ENCODE measurements at places on chromosomes 5 and 9.

- DNase-seq = no peak
Measured at GRCh38 chr5:65876970-65877369, 49.4 kb upstream of the ERBIN start.

- DNase-seq = no peak
Measured at GRCh38 chr5:4780633-4781032, 359.5 kb upstream of the ADAMTS16 start.

DNA sequence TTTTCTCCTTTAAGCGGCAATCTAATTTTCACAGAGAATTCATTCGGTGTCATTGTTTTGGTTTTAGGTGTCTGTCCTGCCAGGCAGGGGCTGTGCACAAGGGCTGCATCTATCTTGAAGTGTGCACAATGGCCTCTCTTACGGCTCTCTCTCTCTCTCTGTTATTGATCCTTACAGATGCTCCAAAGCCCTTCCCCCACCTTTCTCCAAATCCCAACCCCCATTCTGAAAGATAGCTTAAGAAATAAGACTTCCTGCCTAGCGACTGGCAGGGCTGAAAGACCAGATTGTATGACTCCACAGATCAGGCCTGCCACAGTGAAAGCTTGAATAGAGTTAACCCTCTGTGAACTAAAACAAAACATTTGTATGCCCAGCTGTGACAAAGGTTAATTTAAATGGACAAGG lies 86.5 kb upstream of the NR5A1 start:
- DNase-seq = no peak

DNA sequence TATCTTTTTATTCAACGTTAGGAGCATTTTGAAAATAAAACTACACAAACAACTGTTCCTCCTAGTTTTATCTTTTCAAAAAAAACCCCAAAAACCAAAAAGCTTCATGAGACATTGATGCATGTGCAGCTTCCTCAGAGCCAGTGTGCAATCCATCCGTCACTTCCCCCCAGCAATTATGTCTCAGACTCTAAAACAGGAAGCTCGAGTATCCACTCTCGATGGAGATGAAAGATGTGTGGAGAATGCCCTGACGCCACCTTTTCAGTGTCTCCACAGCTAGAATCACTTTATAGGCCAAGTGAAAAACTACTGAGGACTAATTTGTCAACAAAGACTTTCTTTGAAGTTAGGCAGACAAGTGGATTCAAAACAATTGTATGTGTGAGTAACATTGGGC lies 408.9 kb upstream of the SMARCA2 start:
- no peak for DNase-seq

DNA sequence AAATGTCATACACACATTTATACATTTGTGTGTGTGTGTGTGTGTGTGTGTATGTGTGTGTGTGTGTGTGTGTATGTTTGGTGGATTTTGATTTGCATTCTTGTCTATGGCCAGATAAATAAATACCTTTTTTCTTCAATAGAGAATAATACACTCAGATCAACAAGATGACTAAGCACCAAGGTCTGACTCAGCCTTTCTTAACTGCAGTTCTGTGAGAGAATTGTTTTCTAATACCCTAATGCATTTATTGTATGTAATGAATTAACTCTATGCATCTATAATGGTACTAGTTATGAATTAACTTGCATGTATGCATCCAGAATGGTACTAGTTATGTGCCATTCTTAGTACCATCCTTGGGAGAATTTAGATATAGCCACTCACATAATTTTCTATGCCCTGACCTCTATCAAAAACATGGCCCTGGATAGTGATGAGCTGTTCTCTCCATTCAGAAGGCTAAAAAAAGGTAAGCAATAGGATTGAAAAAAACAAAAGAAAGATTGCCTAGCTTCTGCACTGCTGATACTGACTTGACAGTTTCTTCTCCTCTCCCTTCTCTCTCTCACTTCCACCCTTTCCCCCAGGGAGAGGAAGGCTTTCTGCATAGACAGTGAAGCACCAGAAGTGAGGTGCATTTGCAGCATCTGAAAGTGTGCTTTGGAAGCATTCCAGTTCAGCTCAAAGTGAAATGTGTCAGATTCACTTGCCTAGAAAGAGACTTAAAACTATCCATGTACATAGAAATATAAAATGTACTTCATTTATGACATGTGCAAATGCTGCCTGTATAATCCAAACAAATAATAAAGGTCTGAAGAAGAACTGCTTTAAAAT lies 55.1 kb upstream of the CCDC112 start:
- DNase-seq = peak; percentile 43

DNA sequence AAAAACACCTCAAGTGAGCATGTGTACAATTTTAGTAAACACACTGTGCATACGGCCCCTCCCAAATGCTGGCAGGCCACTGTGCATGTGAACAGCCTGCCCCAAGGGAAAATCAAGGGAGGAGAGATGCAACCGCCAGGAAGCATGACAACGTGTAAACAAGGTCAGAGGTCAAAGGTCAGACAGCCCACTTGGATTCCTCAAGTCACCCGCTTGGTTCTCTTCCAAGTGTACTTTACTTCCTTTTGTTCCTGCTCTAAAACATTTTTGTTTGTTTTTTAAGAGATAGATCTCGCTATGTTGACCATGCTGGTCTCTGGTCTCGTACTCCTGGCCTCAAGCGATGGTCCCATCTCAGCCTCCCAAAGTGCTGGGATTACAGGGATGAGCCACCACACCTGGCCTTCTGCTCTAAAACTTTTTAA lies 126.7 kb upstream of the SHB start:
- no peak for DNase-seq

GRCh38 chr9:99411068-99411467 lies 189.0 kb downstream of the SEC61B start:
- DNase-seq = no peak

DNA sequence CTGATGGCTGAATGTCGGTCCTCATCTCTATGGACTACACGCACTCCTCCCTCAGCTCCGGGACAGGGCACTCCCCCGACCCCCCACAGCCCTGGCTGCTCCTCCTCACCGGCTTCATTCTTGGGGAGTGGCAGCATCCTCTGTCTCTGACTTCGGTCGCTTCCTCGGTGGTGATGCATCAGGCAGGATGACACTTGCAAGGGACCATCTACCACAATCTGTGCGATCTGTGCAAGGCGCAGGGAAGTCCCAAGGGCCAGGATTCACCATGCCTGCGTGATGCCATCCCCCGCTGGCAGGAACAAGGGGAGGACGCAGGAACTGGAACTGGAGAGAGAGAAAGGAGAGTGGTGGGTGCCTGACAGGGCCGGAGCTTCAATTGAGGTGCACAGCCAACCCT lies 2.2 kb upstream of the CACNA1B start:
- DNase-seq = no peak

- DNase-seq = no peak
Measured at GRCh38 chr5:167255926-167256325, 1035.5 kb upstream of the WWC1 start.

DNA sequence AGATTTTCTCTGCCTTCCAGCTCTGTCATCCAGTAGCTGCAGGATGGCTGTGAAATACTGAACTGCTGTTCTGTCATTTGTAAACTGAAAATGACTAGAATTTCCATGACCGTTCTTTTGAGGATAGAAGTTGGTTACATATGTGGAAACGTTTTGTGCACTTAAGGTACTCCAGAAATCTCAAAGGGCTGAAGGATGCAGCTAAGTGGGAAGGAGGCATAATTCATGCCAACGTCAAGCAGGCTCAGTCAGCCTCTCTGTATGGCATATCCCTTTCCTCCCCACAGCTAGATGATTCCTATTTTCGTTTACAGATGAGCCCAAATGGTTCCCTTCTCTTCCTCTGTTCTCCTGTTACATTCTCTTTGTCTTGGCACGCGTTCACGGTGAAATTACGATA lies 257.6 kb downstream of the FBXL7 start:
- no peak for DNase-seq

GRCh38 chr5:14105718-14106410 lies 37.3 kb upstream of the TRIO start:
- DNase-seq = peak; percentile 90

- peak; percentile 25 for DNase-seq
Measured at GRCh38 chr5:153953411-153953810, 85.3 kb downstream of the FAM114A2 start.

DNA sequence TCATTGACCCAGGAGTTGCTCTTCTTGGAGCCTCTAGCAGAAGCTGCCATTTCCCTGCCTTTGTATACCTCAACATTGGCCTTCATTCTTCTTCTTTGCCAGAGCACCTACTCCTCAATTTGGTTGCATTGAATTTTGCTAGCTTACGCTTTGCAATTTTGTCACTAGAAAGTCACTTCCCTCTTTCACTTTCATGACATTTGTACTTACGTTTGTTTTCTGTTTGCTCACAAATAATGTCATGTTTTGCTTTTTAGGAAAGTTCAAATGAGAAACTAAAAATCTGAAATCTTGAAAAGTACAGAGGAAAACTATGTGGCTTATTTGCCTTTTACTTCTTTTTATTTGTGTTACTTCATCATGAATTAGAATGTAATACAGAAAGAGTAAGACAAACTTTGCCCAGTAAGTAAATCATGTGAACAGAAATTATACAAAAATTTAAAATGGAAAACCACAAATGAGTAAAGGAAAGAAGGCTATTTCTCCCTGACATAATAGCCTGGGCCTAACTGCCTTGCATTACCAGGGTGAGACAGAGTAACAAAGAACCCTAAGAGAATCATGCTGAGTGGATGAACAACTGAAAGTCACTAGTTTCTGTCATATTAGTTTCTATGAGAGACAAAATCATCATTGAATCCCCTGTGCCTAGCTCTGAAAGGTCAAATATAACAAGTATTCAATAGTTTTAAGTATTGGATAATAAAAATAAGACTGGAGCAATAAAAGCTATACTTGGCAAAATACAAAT lies 7.4 kb upstream of the IFNA1 start:
- DNase-seq = no peak

- DNase-seq = no peak
Measured at GRCh38 chr5:52818360-52818759, 30.6 kb downstream of the ITGA1 start.

DNA sequence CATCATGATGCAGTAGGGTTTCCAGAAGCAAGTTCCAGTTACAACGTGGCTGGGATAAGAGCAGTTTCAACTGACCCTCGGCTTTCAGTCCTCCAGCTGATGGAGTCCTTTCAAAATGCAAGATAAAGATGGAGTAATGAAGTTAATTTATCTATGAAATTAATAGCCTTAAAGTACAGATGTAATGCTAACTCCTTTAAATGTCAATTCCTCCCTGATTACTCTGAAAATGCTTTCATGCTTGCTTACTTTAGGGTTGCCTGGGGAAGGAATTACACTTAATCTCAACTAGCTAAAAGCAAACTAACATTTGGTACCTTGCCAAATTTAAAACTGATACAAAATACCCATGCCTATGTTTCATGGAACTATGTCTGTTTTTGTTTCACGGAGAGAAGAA lies 178.4 kb downstream of the KIAA0825 start:
- DNase-seq = no peak

- DNase-seq = peak; percentile 29
Measured at GRCh38 chr5:67493676-67494075, 297.1 kb upstream of the CD180 start.

DNA sequence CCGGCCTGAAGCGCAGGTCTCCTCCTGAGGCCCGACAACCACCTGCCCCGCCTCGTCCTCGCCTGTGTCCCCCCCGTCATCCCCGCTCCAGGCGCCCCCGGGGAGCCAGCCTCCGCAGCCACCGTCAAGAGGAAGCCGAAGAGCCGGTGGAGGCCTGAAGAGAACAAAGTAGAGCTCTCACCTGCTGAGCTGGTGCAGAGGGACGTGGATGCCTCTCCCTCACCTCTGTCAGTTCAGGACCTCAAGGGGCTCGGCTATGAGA lies 169.9 kb downstream of the HINT1 start:
- no peak for DNase-seq

DNA sequence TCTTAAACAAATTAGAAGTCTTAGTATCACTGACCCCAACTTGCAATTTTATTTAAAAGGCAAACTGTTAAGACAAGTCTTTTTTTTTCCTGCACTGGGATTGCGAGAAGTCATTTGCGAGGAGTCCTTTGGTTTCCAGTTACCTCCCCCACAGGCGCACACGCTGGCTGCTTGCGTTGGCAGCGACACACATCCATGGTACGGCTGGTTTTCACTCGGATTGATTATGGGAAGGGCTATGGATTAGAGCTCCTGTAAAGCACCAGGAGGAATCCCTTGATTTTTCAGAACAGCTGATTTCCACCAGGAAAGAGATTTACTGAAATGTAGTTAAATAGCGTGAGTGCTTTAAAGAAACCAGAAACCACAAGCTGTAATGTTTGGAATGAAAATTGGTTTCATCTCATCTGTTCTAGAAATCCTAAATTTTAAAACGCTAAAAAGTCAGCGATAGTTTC lies 737 bp downstream of the SLC1A3 start:
- DNase-seq = peak; percentile 73

GRCh38 chr5:139046551-139046950 lies 151.6 kb downstream of the SIL1 start:
- DNase-seq = peak; percentile 26

- DNase-seq = peak; percentile 68
Measured at GRCh38 chr9:83355024-83355444, 183.2 kb downstream of the FRMD3 start.

DNA sequence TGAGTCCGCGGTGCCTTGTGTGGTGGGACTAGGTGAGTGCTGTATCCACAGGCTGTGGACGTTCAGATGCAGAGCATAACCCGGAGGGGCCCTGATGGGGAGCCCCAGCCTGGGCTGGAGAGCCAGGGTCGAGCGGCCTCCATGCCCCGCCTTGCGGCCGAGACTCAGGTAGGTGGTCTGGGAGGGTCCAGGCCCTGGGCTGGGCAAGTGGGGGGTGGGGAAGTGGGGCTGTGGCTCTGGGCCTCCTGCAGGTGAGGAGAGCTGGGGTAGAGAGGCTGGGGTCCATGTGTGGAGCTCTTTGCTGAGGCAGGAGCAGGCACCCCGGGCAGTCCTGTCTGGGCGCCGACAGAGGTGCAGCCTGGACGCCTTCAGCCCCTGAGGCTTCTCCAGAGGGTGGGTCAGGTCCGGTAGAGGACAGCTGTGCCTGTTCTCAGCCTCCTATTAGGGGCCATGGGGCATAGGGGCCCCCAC lies 241.1 kb downstream of the CACNA1B start:
- DNase-seq = no peak

GRCh38 chr9:35905912-35906679 lies at the start of gene HRCT1:
Gene HRCT1 (plus strand): TSS chr9:35906202. CDS start chr9:35906288, 86 bp downstream.
- DNase-seq = peak; percentile 95
